ENCODE measurements at places on chromosomes 16 and 17.

DNA sequence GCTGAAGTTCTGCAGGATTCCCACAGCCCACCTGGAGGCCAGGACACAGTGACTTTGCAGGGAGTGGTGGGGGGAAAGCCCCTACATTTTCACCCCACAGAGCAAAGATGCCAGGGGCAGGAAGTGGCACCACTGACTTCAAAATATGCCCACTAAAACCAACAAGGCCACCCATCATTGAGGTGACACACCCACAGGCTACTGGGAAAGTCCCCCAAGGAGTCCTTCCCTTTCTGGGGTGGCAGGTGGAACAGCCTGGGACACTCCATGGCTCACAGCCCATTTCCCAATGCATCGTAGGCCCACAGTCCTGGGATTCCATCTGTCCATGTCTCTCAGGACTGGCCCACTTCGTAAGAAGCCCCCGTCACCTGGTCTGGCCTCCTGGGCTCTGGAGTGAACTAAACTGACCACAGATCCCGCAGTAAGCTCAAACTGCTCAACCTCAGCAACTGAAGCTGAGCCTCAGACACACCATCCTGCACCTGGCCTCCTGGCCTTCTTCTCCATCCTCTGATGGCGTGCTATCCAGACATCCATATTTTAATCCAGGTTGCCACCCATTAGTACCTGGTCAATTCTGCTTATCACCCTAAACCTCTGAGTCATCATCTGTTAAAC lies 7.5 kb upstream of the CCL1 start:
- DNase-seq, result no peak

DNA sequence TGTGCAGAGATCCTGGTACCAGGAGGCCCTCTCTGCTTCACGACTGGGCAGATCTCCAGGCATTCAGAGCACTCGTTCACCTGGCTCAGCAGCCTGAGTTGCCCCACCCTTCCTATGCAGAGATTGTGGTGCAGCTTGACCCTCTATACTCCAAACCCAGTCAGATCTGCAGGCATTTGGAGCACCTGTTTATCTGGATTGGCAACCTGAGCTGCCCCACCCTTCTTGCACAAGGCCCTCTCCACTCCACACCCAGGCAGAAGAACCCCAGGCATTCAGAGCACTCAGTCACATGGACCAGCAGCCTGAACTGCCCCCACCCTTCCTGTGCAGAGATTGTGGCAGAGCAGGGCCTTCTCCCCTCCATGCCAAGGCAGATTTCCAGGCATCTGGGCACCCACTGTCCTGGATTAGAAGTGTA lies 88.4 kb upstream of the CDH5 start:
- DNase-seq, result no peak

DNA sequence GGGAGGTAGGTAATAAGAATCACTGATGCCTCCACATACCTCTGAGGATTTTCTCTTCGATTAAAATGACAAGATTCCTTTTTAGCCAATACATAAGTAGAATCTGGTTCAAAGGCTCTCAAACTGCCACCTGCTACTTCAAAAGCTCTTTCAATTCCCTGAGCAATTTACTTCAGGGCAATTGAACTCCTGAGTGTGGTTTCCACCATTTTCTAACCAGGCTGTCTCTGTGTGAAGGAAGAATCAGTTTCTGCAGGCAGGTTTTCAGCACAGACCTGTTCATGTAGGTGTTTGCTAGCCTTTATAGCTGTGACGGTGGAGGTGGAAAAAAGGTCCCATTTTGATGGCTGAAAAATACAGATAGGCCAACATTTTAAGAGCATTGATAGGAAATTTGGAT lies 18.2 kb upstream of the HS3ST3B1 start:
- DNase-seq, result no peak

- no peak for DNase-seq
Measured at GRCh38 chr17:62763891-62764600, 44.1 kb downstream of the MARCHF10 start.

GRCh38 chr17:76354747-76355310 lies 1.1 kb upstream of the PRPSAP1 start:
- no peak for DNase-seq

DNA sequence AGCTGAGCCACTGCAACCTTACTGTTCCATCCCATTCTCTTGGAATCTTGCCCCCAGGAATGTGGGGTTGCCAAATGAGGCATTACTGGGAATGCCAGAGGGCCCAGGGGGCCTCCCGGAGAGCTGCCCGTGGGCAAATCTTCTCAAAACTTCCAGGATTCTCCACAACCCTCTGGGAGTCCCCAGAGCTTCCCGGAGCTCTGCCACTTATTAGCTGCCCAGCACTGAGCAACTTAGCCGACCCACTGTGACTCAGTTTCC lies 306.0 kb downstream of the FOXL1 start:
- DNase-seq, result no peak

GRCh38 chr16:56450275-56450985 lies 702 bp downstream of the NUDT21 start:
- no peak for DNase-seq

DNA sequence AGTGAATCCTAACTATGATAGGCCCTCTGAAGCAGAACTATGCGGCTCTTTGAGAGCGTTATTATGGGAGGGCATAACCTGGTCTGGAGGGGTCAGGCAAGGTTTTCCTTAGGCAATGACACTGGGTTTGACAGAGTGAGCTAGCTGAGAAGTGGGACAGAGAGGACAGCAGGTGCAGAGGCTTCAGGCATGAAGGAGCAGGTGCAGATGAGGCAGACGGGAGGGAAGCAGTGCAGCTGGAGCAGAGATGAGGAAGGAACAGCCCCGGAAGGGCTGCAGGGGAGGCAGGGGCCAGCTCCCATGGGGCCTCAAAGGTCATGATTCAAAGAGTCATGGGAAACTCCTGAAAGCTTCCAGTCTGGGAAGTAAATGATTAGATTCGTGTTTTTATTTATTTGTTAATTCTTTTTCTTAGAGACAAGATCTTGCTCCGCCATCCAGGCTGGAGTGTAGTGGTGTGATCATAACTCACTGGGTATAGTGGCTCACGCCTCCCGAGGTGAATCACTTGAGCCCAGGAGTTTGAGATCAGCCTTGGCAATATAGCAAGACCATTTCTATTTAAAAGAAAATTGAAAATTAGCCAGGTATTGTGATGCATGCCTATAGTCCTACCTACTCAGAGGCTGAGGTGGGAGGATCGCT lies 5.4 kb downstream of the MARCHF10 start:
- no peak for DNase-seq

- no peak for DNase-seq
Measured at GRCh38 chr16:24700549-24701392, 28.7 kb upstream of the TNRC6A start.

- DNase-seq, result no peak
Measured at GRCh38 chr16:69861292-69862030, 89.7 kb upstream of the CLEC18A start.

GRCh38 chr16:75420987-75421819 lies 12.1 kb downstream of the CFDP1 start:
- no peak for DNase-seq

- DNase-seq, result no peak
Measured at GRCh38 chr17:82105882-82106687, 8.0 kb upstream of the FASN start.

DNA sequence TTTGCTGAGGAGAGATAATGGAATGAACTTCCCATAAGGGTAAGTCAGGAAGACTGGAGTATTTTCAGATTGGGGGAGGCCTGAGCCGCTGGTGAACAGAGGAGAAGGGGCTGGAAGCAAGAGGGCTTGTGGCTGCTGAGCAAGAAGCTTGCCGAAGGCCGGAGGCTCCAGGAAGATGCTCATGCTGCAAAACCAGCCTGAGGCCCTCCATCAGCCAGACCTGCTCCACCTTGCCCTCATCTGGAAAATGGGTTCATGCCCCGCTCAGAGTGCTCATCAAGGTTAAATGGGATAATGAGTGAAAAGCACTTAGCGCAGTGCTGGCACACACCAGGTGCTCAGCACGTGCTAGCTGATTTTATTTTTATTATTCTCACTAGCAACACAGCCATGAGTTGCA lies 5.5 kb upstream of the ASGR1 start:
- DNase-seq, result no peak

DNA sequence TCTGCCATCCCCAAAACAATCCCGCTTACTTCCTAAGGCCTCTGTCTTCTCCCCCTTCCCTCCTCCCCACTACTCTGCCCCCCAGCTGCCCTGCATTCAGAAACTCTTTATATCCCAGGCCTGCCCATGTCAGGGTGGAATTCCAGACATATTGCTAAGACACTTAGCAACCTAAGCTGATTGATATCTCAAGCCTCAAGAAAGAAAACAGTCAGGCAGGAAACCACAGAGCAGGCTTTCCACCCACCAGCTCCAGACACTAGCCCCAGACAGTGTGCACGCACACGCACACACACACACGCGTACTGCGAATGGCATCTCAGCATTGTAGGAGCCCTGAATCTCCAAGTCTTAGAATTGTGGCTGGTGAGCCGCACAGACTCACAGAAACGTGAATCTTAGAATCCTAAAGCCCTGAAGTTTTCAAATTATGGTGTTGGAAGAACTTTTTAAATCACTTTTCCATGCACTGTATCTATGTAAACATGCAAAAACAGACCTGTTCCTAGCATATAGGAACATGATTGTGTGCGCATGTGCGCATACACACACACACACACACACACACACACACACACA lies 8.8 kb upstream of the LPCAT2 start:
- no peak for DNase-seq

DNA sequence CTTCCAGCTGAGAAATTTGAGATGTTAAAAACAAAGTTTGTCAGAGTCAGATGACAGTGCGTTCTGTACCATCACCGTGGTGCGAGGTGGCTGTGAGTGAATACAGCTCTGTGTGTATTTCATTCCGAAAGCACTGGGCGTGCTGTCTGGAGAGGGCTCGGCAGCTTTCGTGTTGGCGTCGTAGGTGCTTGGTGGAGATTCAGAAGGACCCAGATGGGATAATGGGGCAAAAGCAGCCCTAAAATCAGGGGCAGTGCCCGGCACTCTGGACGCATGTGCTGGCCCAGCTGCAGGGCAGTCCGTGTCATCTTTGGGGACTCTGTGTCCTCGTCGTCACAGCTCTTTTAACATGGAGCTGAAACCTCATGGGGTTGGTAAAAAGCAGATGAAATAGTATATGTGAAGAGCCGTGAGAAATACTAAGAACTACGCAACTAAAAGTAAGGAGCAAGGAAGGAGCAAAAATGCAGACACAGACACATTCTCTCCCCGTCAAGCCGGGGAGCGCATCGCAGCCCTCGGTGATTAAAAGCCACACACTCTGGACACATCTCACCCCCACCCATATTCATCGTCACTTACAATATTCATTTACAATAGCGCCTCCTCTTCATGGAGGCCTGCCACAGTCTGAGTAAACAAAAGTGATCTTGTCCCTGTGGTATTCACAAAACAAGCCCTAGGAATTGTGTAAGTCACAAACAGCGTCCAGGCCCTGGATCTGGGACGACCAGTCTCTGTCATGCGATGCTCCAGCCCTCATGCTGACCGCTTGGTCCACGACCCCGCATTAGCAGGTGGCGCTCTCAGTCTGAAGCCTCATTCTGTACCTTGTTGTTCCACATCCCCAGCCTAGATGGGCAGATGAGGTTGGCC lies 206.7 kb downstream of the RPTOR start:
- DNase-seq, result no peak

DNA sequence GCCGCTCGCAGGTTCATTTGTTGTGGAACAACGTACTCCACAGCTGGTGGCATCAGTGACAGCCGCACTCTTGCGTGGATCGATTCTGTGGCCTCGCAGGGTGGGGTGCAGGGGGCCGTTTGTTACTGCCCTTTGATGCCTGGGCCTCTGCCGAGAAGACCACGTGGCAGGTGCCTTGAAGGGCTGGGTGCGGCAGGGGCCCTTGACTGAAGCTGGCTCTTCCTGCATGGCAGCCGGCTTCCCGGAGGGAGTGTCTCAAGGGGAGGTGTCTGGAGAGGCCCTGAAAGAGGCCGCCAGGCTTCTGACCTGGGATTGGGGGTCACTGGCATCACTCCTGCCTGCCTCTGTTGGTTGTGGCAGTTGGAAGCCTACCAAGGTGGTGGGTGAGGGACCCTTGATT lies 43.8 kb downstream of the TBCD start:
- no peak for DNase-seq

DNA sequence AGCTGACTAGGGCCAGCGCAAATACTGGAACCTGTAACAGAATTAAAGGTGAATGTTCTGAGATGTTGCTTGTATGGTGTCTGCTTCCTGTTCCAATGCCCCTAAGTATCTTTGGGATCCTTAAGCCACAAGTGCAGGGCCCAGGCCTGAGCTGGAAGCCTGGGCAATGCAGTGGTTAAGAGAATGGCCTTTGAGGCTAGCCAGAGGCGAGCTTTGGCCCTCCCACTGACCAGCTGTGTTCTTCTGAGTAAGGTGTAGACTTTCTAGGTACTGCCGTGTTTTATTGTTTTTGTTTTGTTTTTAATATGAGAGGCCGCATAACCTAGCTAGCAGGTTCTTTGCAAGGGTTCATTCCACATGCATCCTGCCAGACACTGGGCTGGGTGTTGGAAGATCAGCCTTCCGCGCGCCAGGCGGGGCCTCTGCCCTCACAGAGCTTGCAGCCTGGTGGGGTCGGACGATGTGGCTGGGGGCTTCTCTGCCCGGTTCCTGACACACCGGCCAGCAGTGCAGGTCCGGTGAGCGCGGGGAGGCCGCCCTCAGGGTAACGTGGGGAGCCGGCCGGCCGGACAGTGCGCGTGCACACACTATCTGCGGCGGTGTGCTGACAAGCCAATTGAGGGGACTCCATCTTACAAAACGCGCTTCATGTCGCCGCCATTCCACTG lies 551 bp upstream of the MLX start:
- DNase-seq, result no peak

DNA sequence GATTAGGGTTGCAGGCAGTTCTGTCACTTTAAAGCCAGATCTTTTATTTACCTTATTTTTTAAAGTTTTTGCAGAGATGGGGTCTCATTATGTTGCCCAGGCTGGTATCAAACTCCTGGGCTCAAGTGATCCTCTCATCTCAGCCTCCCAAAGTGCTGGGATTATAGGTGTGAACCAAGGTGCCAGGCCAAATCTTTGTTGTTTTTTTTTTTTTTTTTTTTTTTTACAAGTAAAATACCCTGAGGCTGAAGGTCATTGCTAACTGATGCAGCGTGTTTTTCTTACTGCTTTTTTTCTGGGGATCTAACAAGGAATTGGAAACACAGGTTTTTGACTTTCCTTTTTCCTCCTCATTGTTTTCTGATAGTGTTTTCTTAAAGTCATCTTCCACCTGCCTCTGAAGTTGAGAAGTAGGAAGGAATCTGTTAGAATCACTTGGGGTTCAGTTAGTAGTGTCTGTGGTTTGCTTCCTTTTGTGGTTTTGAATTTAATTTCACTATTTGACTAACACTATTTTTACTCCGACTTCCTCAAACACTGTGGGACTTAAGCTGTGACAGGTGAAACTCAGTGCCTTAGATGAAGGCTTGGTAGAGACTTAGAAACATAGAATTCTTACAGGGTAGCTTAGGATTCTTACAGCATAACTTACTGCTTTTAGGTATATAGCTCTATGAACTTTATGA lies 22.2 kb downstream of the CLTC start:
- no peak for DNase-seq

All from activated CD8-positive, alpha-beta memory T cell treated with anti-CD3 and anti-CD28 coated beads for 4 hours (primary cell).